ENCODE measurements at places on chromosomes 3 and 15.
A peak's percentile ranks its signal among the peaks of the same experiment; 100 is the strongest.

DNA sequence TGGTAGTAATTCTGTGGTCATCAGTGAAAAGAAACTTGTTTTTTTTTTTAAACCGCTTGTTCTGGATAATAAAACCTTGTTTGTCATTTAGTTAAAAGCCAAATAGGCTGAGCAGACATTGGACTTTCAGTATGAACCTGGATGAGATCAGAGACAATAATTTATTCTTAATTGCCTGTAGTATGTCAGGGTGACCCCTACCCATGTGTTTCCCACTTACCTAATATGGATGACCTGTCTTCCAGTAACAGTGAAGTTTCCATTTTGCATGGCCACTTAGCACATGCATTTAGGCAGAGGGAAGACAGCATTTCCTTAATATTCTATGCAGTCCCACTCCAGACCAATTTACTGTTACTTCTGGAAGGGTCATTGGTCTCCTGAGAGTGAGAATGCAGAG, 87.6 kb upstream of the CFAP20DC start:
- DNase-seq, result no peak

- DNase-seq, result peak; percentile 19
Measured at GRCh38 chr3:11290743-11291680, 18.8 kb downstream of the ATG7 start.

- DNase-seq, result no peak
Measured at GRCh38 chr3:51100536-51100851, 284.6 kb upstream of the MANF start.

- DNase-seq, result no peak
Measured at GRCh38 chr3:133962849-133963248, 66.9 kb downstream of the SLCO2A1 start.

GRCh38 chr3:111619833-111620232, 24.7 kb upstream of the ZBED2 start:
- DNase-seq, result no peak

GRCh38 chr15:73464602-73465001, 21.6 kb downstream of the REC114 start:
- no peak for DNase-seq

GRCh38 chr3:194775731-194776130, 90.0 kb downstream of the FAM43A start:
- no peak for DNase-seq

GRCh38 chr15:50260969-50261496, 4.5 kb downstream of the HDC start:
- DNase-seq, result no peak

- DNase-seq, result no peak
Measured at GRCh38 chr15:69561071-69561784, 108.6 kb downstream of the RPLP1 start.

DNA sequence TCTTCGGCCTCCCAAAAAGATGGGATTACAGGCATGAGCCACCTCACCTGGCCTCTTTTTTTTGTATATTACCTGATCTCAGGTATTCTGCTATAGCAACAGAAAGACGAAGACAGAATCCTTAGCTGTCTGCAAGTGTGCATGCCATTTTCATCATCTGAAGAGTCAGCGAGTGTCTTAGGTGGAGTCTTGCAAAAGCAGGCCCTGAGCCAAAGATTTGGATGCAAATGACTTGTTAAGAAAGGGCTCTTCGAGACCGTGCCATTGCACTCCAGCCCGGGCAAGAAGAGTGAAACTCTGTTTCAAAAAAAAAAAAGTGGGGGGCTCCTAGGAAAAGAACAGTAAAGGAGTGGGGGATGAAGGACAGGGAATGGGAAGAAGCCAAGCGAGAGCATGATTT, 10.2 kb upstream of the TRIM69 start:
- DNase-seq, result no peak

DNA sequence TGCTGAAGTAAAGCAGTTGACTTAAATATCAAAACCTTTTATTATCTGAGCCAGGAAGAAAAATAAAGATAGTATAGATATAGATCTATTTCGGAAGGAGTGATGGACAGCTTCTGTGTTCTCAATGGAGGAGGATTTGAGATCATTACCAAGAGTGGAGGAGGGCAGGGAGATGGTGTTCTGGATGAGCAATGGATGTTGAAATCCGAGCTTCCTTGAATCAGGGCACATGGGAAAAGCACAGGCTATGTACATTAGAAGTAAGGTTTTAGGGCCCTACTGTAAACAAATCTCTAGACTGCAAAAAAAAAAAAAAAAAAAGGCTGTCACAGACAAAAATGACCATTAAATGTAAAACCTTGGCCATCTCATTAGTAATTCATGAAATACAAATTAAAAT, 43.2 kb downstream of the GTPBP8 start:
- DNase-seq, result no peak

DNA sequence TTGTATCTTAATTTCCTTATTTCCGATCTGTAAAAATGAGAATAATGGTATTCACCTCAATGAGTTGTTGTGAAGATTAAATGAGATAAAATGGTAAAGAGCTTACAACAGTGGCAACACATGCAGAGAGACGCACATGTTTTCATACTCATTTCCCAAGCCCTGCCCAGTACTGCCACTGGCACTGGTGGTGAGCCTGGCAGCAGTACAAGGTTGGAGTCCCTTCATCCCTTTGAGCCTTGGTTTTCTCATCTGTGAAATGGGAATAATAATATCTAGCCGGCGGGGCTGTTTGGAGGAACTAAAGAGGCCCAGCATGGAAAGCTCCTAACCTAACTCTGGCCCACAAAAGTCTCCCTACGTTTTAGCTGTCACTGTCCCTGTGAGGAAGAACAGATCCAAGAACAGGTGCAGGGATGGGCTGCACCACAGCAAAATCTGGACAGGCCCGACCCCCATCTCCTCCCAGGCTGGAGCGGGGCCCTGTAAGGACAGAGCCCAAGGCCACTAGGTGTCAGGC, 866 bp upstream of the CD276 start:
- no peak for DNase-seq

- no peak for DNase-seq
Measured at GRCh38 chr3:34011171-34012101, 213.0 kb downstream of the PDCD6IP start.

DNA sequence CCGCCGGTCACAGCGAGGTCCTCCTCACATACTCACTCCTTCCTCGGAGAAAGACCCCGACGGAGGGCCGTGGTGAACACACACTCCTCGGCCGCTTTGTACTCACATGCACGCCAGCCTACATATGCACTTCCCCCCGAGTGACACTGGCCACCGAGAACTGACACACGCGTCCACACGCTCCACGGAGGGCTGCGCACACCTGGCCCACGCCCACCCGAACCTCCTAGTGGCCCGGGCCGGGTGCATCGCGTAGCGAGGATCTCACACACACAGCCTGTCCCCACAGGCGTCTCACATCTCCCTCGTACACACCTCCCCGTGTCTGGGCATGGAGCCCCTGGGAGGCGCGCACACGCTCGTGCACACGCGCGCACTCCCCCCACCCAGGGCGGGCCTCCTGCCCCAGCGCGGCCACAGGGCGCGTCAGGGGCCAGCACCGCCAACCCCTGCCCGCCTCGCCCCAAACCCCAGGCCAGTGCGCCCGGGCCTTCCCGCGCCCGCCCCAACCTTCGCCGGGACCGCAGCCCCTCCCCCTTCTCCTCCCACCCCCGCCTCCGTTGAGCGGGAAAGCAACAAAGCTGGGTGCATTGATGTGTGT, 411 bp upstream of the C3orf70 start:
- no peak for DNase-seq

- DNase-seq, result no peak
Measured at GRCh38 chr3:159520638-159521037, 468.0 kb upstream of the IL12A start.

DNA sequence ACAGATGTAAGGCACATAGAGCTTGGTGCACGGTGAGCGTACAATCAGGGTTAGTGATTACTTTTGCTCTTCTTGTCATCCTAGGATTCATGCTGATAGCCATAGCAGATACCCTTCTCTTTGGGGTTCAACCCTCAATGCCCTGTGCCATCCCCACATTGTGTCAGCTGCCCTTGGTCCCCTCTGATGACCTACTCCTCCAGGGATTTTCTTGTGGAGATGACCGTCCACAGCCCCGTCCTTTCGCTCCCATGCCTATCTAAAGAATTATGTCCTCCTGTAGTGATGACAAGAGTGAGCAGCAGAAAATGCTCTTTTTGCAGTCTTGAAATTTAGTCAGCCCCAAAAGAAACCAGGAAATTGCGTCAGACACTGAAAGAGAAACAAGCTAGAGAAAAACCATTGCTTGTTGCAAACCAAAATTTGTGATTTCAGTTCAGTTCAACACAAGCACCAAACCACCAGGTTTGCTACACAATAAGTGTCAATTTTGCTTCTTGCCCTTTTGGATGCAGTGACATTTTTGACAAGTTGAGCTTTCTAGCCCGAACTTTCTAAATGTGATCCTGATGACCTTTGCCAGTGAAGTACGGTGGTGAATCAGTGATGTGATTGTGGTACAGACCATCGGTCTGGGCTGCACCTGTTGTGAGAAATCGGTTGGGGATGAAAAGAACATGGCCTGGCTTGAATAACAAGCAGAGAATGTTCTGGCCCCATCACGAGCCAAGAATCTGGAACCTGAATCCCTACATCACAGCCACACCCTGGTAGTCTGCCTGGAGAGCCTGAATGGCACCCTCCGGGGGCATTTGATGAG, 41.3 kb downstream of the CMTM7 start:
- no peak for DNase-seq

DNA sequence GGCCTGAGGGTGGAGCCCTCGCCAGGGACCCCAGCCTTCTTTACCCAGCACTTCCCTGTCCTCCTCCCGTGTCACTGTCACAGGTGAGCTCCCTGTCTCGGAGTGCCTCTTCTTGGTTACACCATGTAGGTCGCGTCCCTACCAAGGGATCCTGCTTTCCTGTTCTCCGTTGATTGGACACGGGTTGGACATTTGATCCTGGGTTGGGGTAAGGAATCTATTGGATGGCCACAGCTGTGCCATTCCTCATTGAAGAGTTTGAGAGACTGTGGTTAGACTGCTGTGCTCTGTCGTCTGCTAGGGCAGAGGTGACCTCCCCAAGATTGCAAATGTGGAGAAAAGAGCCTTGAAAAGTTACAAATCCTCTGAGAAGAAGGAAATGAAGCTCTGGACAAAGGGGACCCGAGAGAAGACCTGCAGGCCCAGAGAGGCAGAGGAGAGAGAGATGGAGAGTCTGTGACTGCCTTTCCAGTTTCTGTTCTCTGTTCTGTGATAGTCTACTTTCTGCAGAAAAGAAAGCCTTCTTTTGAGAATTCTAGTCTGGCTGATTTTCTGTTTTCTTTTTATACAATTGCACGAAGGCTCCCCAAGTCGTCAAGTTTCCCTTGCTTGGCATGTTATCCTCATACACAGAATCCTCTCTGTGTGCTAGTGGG, 325.7 kb upstream of the RGMA start:
- no peak for DNase-seq

DNA sequence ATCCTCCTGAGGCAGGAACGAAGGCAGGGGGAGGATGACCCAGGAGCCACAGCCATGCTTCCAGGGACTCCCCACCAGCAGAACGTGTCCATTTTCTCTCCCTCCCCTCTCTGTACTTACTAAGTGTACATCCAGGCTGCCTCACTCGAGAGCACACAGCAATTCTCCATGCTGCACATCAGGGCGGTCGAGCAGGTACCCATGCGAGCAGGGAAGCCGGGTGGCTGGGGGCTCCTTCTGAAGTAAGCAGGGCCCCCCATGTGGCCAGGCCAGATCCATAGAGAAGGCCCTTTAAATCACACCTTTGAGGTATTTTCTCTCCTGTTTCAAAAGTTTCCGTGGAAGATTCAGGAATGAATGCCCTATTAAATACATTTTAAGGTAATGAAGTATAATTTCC, 41.2 kb upstream of the SLC6A11 start:
- DNase-seq, result no peak

- DNase-seq, result no peak
Measured at GRCh38 chr15:44081026-44082013, 113.8 kb downstream of the FRMD5 start.

DNA sequence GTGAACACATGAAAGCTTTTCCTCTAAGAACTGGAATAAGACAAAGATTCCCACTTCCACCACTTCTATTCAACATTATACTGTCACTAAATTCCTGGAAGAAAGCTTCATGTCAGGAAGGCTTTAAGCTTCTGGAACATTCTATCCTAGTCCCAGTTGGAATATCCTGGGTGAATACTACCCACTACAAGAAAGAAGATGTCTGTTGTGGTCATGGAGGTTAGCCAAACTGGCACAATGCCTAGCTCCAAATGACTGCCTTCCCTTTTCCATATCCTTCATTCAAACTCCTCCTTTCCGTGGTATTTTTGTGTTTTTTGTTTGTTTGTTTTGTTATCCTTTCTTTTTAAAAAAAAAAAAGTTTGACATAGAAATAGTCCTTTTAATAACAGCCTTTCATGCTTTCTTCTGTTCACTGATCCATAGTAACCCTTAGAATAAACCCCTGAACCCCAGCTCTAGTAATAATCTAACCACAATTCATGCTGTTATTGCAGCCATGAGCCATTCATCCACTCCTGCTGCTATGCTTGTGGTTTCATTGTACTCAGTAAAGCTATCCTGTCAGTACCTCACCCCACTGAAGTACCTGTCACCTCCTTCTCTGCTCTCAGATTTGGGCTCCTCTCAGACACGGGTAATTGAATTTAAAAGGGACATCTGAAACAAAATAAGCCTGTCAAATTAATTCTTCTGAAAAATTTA, 447.5 kb downstream of the IGSF11 start:
- DNase-seq, result no peak

GRCh38 chr3:15819576-15819975, 21.8 kb upstream of the ANKRD28 start:
- DNase-seq, result no peak

Data from stimulated activated CD8-positive, alpha-beta memory T cell treated with anti-CD3 and anti-CD28 coated beads, Interleukin-4, amount 100 ng/mL, for 1 hour (primary cell).